Stimulated activated memory B cell treated with anti-CD40 and anti-IgM and Interleukin-4, amounts not matched to agents 10 μg/mL and 1 μg/mL and 100 μg/mL, for 72 hours (primary cell): ENCODE measurements at places on chromosomes 13 and 19.

DNA sequence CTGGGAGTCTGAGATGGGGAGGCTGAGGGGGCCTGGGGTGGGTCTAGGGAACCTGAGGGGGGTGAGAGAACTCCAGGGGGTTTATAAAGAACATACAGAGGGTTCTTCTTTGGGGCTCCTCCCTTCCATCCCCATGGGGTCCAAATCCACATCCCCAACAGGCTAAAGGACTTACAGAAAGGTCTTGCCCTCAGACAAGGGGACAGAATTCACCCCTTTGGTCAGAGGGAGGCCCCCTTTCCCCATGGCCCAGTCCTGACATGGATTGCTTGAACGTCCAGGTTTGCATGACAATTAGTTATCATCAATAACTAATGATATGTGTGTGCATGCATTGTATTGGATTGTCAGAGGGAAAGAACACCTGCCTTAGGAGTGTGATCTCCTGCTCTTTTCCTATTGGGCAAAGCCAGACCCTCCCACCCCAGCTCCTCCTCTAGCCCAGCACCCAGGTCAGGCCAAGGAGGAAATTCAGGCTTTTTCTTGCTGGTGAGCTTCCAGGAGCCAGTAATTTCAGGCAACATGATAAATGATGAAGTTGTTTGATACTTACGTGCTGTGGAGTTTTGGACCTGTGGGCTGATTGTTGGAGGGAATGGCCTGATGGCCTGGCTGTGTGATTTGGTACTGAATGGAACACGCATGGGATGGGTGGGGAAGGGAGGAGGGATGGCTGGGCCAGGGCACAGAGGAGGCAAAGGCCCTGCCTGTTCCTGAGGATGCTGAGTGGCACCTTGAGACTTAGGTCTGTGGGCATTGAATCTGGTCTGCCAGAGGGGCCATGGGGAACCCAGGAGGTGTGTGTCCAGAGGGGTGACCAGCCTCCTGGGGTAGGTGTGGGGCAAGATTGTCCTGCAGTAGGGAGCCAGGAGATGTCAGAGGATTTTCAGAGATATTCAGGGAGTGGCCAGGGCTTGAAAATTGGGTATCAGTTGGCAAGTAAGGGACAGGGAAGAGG is 1.1 kb downstream of the KLHL26 start:
- ATAC-seq = no peak

DNA sequence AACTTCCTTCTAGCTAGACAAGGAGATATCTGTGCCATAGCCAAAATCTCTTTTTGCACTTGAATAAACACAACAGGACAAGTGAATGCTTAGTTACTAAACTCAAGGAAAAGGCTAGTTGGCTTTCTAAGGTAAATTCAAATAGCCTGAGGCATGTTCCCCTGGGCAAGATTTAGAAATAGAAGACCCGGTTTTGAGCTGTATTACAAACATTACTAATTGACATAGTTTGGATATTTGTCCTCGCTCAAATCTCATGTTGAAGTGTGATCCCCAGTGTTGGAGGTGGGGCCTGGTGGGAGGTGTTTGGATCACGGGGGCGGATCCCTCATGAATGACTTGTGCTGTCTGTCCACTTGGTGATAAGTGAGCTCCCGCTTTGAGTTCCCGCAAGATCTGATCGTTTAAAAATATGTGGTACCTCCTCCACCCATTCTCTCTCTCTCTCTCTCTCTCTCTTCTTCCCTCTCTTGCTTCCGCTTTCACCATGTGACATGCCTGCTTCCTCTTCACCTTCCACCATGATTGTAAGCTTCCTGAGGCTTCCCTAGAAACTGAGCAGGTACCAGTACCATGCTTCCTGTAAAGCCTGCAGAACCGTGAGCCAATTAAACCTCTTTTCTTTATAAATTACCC is 3.9 kb upstream of the KBTBD6 start:
- ATAC-seq = no peak

DNA sequence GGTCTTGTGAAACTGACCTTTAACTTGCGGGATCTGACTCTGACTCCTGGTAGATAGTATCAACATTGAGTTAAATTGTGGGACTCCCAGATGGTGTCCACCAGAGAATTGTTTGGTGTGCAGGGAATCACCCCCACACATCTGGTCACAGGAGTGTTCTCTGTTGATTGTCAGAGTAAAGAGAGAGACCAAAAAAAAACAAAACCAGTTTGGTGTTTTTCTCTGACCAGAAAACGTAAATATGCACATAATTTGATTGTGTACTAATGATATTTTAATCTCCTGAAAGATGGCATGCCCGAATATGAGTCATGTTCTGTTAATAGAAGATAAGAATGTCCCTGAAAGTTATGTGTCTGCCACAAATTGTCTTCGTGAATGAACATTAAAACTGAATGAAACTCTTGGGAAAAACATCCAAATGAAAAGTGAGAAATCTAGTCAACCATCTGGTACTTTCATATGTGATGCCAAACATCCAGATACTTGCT is 118.5 kb upstream of the GPC6 start:
- no peak for ATAC-seq

DNA sequence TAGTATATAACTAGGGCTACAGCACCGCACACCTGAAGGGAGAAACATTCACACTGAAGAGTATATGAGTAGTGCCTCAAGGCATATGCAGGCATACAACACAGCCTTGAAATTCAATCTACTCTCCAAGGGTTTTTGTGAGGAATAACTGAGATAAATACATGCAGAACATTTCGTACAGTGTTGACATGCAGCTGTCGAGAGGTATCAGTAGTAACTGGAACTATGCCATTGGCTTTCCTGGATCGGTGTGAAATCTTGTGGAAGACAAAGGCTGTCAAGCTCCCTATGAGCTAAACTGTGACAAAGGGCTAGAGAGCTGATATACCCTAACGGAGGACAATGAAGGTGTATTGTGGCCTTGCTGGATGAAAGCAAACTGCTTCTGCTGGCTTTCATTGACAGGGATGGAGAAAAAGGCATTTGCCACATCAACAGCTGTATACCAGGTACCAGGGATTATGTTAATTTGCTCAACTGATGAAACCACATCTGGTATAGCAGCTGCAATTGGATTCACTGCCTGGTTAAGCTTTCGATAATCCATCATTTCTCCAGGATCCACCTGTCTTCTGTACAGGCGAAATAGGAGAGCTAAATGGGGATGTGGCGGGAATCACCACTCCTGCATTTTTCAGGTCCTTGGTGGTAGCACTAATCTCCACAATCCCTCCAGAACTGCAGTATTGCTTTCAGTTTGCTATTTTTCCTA is 16.3 kb downstream of the MTRF1 start:
- ATAC-seq = no peak

GRCh38 chr13:109671919-109672318 is 114.5 kb downstream of the IRS2 start:
- ATAC-seq = no peak

DNA sequence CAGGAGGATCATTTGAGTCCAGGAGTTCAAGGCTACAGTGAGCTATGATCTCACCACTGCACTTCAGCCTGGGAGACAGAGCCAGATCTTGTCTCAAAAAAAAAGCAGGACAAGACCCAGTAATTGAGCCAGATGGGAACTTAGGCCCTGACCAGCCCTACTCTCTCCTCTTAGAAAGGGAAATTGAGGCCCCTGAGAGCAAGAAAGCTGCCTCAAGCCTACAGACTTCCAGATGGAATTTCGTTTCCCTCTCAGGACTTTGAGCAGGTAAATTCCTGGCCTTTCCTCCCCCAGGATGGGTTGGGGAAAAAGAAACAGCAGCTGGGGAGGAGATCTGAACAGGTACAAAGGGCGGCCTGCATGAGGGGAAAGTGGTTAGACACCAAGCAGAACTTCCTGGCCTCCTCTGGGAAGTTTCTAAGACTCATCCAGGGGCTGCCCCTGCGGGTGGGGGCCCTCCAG is 3.6 kb upstream of the BCL3 start:
- no peak for ATAC-seq

DNA sequence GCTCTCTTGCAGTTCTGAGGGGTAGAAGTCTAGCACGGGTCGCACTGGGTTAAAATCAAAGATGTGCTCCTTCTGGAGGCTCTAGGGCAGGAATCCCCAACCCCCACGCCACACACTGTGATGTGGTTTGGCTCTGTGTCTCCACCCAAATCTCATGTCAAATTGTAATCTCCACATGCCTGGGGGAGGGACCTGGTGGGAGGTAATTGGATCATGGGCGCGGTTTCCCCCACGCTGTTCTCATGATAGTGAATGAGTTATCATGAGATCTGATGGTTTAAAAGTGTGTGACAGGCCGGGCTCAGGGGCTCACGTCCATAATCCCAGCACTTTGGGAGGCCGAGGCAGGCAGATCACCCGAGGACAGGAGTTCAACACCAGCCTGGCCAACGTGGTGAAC is 26.6 kb upstream of the CALM3 start:
- ATAC-seq = no peak

DNA sequence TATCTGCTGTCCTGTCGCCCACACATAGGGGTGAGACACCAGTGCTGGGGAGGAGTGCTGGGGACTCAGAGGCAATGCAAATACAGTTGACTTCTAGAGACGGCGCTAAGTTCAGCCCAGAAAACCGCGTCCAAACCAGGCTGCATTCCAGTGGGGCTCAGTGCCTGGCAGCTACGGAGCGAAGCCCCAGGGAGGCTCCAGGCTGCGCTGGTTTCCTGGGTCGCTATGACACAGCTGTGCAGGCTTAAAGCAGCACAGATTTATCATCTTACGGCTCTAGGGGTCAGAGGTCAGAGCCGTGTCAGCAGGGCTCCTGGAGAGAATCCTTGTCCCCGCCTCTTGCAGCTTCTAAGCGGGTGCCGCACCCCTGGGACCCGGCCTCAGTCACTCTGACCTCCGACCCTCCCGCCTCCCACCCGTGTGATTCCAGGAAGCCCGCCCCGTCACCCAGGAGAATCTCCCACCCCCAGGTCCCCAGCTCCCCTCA is 61.6 kb downstream of the ANKRD10 start:
- peak; percentile 8 for ATAC-seq

DNA sequence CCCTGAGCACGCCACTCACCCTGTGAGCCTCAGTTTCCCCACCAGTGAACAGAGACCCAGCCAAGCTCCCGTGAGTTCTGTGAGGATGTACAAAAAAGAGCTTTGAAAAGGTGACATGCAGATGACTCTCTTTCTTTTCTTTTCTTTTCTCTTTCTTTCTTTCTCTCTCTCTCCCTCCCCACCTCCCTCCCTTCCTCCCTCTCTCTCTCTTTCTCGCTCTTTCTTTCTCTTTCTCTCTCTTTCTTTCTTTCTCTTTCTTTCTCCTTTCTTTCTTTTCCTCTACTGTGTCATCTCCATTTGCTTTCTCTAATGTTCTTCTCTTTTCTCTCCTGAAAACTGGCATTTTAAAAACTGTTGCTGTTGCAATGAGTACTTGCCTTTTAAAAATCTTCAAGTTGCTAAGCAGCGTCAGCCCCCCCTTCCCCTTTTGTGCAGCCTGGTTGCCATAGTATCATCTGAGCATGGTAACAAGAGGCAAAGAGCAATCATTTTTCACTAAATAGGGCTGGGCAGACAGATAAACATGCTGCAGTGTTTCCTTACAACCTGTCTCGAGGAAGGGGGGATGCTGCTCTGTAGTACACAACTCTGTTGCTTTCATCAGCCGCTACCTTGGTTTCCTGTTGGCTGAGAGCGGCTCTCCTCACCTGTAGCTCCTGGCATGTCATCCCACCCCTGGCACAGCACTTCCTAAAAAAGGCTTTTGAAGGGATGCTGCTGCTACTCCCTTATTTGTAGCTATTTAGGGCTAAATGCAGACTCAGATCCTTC is 108.7 kb upstream of the MBNL2 start:
- ATAC-seq = no peak

GRCh38 chr19:13181747-13182388 is 31.7 kb downstream of the IER2 start:
- ATAC-seq = peak; percentile 55

DNA sequence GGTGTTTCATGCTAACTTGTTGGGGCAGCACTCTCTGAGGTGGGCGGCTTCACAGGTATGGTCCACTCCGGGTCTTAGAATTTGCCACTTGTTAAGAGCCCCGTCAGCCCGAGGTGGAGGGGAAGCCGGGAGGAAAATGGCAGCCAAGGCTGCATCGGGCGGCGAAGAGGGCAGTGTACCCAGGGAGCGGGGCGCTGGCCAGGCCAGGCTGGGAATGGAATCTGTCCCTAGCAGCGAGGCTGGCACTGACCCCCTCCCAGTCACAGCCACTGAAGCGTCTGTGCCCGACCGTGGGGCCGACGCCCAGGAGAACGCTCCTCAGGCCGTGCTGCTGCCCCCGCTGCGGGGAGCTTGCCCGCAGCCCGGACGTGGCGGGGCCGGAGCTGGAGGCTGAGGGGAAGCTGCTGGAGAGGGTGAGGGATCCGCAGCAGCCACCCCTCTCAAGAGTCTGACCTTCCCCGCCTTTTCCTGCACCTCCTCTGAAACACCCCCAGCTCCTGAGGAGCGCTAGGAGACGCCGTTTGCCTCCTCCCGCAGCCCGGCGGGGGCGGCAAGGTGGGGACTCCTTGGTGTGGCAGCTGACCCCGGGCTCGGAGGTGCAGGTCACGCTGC is 313.8 kb upstream of the SPRY2 start:
- ATAC-seq = peak; percentile 54

GRCh38 chr19:608155-609003 is 18.7 kb downstream of the HCN2 start:
- no peak for ATAC-seq

DNA sequence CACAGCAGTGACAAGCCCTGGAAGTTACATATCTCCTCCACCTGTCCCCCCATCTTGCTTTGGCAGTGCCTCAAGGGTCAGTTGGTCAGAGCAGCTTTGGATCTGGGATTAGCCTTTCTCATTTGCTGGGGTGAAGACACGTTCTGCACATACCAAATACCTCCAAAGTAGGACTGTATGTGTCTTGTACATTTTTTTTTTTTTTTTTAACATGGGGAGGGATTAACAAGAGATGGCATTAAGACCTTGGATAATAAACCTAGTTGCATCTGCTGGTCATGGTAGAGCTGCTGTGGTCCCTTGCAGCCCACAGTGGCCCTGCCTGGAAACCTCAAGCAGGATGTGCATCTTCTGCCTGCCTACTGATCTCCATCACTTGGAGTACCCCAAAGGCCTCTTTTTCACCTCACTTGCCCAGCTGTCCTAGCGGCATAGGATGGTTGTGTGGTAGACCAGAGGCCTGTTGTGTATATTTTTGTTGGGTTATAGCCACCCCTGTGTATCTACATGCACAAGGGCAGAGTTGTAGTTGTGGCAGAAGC is 2.5 kb downstream of the RPS19 start:
- no peak for ATAC-seq

DNA sequence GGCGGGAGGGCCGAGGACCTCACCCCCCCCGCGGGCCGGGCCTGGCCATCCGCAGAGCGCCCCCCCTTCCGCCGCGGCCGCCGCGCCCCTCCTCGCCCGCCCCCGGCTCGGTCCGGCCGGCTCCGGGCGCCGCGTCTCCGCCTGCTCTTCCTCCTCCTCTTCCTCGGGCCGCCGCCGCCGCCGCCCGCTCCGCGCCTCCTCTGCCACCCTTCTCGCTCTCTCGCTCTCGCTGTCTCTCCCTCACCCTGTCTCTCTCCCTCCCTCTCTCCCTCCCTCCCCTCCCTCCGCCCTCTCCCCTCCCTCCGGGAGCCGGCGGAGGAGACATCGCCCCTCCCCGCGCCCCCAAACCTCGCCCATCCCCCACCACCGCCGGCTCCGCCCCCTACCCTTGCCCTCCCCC is at the start of gene SHANK1:
Gene SHANK1, minus strand, starts transcription at position 237 of the 400 bp plus-strand sequence. CDS start 2,883 bp downstream, outside the sequence.
- no peak for ATAC-seq

- ATAC-seq = no peak
These were observed 163.4 kb upstream of the GPR12 start for GRCh38 chr13:26923824-26924605.

- no peak for ATAC-seq
These were observed 411.8 kb downstream of the KCTD12 start for GRCh38 chr13:76474356-76474755.
